KBM-7 (cell line): ENCODE measurements at places on chromosomes 11 and 22.

DNA sequence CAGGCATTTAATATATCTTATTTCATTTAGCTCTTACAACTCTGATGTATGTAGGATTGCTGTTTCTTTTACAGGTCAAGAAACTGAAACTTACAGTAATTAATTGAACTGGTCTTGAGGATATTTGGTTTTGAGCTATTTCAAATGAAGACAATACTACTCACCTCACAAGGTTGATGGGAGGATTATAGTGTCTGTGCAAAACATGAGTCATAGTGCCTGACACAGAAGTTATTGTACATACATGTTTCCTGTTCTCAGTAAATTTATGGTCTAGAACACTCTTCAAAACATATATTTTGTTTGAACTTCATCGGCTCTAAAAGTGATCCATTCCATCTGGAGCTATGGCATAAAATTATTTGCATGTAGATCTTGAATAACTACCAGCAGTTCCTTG lies 61.9 kb downstream of the CECR2 start:
- DNase-seq, result no peak

- DNase-seq, result no peak
Measured at GRCh38 chr11:112837162-112837826, 123.9 kb upstream of the NCAM1 start.

DNA sequence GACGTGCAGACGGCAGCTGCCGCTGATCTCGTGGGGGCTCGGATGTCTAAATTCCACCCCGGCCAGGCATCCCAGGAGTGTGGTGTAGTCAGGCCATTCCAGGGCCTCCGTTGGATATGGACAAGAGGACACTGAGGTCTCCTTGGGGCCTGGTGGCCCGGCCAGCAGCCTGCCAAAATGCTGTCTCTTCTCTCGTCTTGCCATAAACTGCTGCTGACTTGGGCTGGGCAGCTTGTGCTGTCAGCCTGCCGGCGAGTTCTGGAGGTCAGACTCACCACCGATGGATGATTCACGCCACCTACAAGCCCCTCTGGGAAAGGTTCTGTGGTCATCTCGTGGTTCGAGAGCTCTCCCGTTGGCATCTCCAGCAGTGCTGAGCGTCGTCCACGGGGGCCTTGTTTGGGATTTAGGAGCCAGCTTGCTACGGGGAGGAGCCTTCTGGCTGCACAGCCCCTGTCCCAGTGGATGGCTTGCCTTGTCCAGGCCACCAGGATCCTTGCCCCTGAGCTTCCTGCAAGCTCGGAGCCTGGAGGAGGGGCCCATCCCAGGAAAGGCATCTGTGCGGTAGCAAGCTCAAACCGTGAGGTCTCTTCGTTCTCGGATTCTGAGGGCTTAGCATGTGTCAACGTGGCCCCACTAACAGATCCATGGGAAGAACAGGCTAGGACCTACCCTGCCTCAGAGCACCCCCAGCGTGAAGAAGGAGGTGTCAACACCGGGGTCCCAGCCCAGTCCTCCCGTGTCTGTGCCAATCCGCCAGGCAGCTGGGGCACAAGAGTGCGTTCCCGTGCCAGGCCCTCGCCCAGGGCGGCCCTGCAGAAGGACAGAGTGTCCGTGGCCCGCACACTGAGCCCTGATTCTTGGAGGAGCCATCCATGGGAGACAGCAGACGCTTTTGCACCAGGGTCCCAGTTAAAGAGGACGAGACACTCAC lies 1114.1 kb downstream of the BRD1 start:
- DNase-seq, result no peak

GRCh38 chr11:27363576-27364117 lies 632 bp upstream of the CCDC34 start:
- DNase-seq, result no peak

- DNase-seq, result no peak
Measured at GRCh38 chr22:42236268-42236667, 34.2 kb downstream of the TCF20 start.

GRCh38 chr11:65997286-65997685 lies 4.7 kb downstream of the EIF1AD start:
- no peak for DNase-seq

- DNase-seq, result peak; percentile 87
Measured at GRCh38 chr11:68142028-68142412, 20.8 kb upstream of the CHKA start.

- peak; percentile 27 for DNase-seq
Measured at GRCh38 chr11:70421123-70421522, 22.8 kb downstream of the CTTN start.

DNA sequence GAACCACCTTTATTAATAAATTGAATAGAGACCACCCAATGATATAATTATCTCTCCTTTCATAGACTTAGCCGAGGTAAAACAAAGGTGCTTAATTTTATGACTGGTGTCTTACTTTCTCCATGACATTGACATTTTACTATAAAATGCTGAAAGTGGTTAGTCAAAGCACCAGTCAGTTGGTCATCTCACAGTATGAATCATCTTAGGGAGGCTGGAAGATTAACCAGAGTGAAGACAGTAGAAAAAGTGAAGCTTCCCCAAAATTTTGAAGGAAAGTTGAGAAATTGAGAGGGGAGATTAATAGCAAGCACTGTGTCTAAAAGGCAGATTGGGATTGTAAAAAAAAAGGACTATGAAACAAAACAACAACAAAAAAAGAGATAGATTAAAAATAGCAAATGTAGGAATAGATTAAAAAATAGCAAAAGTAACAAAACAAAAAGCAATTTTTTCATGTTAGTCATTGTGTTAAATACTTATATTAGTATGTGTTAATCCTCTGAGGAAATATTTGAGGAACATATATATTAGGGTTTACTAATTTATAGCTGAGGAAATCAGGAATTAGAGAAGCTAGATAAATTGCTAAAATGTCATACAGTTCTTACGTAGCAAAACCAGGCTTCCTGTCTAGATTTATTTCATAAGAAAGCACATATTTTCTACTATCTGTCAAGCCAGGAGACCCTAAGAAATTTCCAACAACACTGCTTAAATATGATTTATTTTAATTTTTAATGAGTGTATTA lies 557.3 kb upstream of the ANO5 start:
- DNase-seq, result no peak

- DNase-seq, result peak; percentile 42
Measured at GRCh38 chr11:59078435-59078834, 7.7 kb upstream of the GLYATL1B start.

DNA sequence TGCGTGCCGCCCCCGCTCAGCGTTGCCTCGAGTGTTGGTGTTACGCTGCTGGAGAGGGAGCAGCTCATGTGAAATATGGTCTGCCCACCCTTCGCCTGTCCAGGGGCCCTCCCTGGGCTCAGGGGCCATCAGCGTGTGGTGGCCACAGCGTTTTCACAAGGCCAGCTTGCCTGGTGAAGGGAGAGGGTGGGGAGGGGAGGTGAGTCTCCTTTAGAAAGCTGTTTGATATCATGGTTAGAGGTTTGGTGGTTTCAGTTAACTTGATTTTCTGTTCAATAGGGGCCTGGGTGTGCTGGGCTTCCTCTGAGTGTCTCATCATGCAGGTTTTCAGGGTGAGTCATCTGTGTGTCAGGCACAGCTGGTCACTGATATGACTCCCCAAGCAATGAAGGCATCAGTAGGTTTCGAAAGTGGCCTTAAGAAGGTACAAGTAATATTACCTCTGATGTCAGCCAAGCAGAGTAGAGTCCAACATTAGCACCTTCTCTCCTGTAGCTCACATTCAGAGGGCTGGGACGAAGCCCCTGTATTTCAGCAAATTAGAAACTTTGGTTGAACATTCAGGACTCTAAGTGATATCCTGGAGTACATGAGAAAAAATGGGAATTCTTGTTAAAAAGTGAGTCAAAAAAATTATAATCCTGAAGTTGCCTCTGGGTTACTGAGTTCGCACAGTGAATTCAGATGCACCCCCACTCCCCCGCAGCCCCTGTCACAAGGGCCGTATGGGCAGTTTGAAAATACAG lies 172.5 kb downstream of the TBC1D22A start:
- peak; percentile 22 for DNase-seq
